Stimulated activated CD4-positive, alpha-beta T cell treated with anti-CD3 and anti-CD28 coated beads, Interleukin-12 subunit alpha, Interleukin-12 subunit beta, amount 100 ng/mL, for 24 hours (primary cell): ENCODE measurements at places on chromosomes 16 and 17.

- DNase-seq = no peak
These were observed 53.7 kb downstream of the NACA2 start for GRCh38 chr17:61537264-61537771.

- no peak for DNase-seq
These were observed 19.6 kb downstream of the ITGB3 start for GRCh38 chr17:47273245-47273644.

DNA sequence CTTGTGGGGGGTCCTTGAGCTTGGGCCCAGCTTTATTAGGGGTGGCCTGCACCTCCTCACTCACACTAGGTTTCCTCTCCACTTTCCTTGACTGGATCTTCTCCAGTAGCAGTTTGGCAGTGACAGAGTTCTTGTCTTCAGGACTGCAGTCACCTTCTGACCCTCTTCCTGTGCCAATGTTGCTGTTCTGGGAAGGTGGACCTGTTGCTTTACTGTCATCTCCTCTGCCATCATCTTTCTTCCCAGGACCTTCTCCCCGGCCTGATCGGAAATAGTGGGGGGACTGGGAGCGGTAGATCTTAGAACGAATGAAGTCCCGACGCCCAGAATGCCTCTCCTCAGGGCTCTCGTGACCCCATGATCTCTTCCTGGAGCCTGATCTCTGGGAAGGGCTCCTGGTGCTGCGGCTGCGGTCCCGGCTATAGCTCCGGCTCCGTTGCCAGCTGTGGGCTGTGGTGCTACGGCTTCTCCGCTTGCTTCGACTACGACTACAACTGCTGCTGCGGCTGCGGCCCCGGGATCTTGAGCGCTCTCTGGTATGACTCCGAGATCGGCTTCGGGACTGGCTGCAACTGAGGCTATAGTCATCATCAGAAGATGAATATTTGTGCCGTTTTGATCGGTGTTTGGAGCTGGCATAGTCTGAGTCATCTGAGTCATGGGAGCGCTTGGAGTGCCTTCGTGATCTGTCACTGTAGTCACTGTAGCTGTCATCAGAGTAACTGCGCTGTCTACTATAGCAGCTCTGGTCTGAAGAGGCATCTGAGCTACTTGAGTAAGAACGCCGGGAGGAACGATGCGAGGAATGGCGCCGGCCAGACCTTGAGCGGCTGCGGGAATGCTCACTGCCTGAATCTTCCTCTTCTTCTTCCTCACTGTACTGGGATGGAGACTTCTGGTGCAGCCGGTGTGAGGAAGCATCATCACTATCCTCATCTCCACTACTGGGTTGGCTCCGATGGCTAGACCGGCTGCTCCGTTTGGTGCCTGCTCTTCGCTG lies 9.5 kb upstream of the ITGA2B start:
- no peak for DNase-seq

DNA sequence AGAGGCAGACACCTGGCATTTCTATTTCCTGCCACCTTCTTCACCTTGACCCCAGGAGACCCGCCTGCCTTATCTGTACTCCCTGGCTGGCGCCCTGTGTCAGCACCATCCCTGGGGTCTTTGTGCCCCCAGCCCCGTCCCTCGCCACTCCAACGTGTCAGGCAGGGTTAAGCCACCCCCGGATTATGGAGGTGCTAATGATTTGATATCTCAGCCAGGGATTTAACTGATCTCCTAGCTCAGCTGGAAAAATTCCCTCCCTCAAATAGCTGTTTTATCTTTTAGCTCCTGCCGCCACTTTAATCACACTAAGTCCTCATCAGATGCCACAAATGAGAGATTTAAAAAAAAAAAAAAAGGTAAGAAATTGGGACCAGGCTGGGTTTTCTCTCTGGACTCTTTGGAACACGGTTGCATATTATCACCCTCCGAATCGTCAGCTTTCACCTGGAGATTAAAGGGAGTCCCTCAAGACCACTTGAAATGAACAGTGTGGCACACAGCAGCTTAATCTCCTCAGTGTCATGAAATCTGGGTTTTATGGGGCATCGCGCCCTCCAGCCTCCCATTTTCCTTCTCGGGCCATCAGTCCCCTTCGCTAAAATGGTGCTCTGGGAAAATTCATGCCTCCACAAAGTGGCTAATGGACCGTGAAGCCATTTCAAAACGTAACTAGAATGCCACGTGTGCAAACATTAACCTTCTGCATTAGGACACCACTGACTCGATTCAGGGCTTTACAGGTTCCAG lies 26.2 kb upstream of the WFDC1 start:
- DNase-seq = no peak

GRCh38 chr17:74686761-74687160 lies 26.0 kb downstream of the CD300LF start:
- DNase-seq = no peak

DNA sequence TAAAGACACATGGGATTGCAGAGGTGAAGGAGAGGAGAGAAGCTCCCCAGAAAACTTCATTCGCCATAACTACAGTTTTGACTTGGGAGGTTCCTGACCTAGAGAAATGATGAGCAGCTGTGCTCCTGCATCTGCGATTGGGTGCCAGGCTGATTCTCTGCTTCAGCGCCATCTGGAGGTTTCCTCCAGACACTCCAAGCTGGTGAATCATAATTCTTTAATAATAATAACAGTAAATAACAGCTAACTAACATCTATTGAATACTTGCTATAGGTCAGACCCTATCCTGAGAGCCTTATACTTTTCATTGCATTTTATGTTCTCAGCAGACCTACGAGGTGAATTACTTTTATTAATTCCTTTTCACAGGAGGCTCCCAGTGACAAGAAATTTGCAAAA lies 575.8 kb downstream of the TOX3 start:
- no peak for DNase-seq

GRCh38 chr17:82388223-82388921 lies 16.8 kb downstream of the UTS2R start:
- no peak for DNase-seq

DNA sequence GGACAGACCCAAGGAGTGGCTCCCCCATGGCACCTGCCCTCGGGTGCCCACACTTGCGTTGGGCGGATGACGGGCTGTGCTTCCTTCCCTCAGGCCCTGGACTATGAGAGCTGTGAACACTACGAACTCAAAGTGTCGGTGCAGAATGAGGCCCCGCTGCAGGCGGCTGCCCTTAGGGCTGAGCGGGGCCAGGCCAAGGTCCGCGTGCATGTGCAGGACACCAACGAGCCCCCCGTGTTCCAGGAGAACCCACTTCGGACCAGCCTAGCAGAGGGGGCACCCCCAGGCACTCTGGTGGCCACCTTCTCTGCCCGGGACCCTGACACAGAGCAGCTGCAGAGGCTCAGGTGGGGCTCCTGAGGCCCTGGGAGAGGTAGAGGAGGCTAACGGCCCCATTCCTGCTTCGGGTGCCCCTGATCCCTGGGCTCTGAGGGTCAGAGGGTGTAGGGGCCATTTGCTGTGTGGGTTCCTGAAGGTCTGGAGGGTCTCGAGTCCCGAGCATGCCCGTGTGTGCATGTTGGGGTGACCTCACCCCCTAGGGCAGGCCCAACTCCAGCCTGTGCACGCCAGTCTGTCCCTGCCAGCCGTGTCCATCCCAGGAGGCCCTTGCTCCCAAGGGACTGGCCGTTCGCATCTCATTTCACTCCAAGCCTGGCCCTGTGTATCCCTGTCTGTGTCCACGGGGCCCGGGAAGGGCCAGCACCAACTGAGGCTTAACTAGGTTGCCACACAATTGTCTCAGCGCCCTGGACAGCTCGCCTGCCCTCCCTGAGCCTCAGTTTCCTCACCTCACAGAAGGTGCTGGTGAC lies 10.0 kb downstream of the SLC22A31 start:
- DNase-seq = no peak

DNA sequence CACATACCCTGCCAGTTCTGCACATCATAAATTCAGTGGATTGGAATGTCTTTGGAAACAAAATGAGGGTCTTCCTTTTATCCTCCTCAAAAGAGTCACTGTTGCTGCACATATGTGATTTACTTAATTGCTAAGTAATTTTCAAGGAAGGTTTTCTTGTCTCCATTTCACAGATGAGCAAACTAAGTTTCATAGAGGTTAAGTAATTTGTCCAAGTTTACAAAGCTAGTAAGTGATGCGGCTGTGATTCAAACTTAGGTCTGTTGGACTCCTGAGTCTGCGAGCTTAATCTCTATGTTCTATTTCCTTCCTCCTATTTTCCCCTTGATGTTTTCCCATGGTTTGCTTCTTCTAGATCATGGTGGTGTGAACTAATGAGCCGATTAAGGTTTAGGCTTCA lies 13.7 kb upstream of the ERN2 start:
- no peak for DNase-seq

DNA sequence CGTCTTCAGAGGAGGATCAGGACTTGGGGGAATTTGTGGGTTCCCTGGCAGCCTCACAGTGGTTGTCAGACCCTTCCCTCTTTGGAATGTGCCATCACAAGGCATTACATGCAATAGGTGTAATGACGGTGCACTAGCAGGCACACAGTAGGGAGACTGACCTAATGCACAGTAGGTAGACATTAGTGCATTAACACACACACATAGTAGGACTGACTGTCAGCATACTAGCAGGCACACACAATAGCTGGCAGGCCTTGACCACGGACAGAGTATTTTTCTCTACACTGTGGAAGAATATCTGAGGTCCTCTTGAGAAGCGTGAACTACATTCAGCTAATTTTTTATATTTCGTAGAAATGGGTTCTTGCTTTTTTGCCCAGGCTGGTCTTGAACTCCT lies 10.9 kb upstream of the UBALD2 start:
- DNase-seq = no peak

DNA sequence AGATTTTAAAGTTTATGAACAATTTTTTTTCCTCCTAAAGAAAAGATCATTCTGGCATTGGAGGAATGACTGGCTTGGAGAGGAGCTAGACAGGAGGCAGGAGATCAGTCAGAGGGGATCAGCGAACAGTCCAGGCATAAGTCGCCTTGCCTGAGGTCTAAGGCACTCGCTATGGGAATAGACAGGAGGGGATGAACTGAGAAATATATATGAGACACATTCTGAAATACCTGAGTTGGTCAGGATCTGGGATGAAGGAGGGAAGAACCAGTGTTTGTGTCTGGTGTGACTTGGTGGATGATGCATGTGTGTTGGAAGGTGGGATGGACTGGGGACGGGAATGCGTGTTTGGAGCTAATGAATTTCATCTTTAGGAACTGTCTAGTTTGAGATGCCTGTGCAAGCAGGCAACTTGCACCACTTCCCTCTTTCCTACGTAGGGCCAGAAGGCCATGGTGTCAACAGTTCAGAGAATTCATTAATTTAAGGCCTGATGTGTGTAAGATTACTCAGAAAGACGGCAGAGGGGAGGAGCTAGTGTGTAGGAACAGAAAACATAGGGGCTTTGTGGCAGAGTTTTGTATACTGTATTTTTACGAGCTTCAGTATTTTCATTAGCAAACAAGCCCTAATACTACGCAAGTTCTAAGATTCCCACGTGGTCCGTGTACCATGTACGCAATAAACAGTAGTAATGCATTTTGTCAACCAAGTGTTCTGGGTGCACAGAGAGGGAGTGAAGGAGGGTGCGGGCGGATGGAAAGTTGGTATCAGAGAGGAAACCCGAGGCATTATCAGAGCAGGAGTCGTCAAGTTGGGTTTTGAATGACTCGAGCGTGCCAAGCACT lies 825 bp downstream of the HEATR6 start:
- DNase-seq = peak; percentile 31

DNA sequence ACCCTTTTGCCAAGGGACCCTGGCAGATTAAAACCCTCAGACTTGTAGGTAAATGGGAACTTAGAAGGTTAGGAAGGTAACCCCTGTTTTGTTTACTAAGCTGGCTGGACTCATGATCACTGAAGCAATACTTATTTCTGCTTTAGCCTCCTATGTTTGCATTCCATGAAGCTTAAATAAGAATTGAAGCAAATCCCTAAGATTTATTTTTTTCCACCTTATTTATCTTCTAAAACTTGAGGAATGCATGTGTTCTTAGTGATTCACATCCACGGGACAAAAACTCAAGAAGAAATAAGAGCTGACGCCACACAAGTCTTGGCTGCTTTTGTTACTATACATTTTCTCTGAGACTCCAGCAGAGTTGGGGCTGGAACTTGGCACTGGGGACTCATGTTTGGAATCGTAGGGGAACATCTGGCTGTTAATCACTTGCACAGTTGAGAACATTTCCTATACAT lies 35.5 kb downstream of the CLUAP1 start:
- DNase-seq = no peak

GRCh38 chr16:57264950-57265371 lies 19.5 kb downstream of the PLLP start:
- DNase-seq = no peak

GRCh38 chr16:85443116-85443515 lies 170.0 kb upstream of the GSE1 start:
- no peak for DNase-seq

DNA sequence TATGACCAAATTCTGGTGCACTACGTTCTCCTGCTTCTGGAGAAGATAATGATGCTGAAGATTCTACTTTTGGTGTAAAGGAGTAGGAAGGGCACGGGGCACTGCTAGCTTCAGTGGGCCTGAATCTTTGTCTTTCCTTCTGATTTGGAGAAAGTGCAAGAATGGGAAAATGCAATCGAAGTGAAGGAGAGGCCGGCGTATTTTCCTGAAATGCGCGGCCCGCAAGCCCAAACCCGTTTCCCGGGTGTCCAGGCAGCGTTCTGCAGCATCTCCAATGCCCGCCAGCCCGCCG lies 372 bp upstream of the NDE1 start:
- DNase-seq = no peak

DNA sequence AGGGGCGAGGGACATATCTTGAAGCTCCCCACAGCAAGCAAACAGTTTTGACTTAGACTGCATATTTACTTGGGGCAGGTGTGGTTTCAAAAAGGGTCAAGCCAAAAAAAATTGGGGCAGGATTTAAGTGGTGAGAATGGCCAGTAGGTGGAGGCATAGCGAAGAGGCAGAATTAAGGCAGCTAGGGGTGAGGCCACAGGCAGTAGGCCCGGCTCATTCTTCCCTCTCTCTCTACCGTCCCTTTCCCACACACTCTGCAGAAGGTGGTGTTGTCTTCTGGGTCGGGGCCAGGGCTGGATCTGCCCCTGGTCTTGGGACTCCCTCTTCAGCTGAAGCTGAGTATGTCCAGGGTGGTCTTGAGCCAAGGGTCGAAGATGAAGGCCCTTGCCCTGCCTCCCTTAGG lies 2.6 kb downstream of the SHBG start:
- no peak for DNase-seq

DNA sequence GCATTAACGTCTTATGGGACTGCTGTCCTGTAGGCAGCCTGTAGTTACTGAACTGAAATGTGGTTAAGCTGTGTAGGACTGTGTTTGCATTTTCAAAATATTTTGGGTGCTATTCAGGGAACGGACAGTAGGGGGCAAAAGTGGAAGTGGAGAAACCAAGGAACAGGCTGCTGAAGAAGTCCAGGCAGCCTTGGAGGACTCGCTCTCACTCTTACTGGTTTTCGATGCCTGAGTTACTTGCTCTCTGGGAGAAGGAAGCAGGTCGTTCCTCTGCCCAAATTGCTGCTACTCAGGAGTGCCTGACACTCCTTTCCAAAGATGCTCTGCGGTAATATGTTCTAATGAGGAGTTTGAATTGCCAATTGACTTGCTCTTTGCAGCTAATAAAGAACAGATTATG lies 64.5 kb upstream of the RBFOX1 start:
- no peak for DNase-seq

- DNase-seq = no peak
These were observed 14.3 kb downstream of the ARHGAP23 start for GRCh38 chr17:38442548-38442947.

GRCh38 chr17:29733166-29733565 lies 110.5 kb upstream of the CORO6 start:
- DNase-seq = no peak
